ENCODE measurements at places on chromosomes 5 and 9. TPM values are rescaled to one million over a fixed set of nuclear protein-coding genes. Genes with fewer than 3 reads are reported as not detected.

The TSLP gene
- not detected for total RNA-seq

The NRG2 gene
- total RNA-seq, result 10.4 TPM

The LRRC14B gene
- total RNA-seq, result not detected

The AIF1L gene
- total RNA-seq, result 1.0 TPM

- DNase-seq, result no peak
Measured at GRCh38 chr5:138438724-138439476, at the start of gene REEP2. REEP2 (plus strand) TSS chr5:138439057; CDS start chr5:138439209, 152 bp downstream.

DNA sequence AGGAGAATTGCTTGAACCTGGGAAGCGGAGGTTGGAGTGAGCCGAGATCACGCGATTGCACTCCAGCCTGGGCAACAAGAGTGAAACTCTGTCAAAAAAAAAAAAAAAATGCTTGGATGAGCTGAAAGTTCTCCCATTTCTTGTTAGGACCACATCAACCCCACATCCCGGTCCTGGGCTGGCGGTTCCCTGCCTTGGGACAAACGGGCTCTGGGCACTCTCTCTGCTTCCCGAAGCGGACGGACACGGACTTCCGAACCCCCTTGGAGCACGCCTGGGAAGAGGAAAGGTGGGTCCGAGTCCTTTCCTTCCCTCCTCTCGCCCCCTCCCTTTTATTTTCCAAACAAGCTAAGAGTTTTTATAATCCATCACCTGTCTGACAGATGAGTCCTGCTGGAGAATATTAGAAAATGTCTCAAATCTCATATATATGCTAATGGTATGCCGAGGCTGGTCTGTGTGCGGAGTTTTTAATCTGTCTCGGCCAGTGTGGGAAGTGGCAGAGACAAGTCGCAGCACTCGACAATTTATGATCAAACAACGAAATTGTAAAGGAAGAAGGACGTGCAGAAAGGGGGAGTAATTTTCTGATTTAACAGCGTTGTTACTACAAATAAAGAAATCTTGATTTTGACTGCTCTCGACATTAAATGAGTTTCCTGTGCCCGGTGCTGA lies 257.9 kb upstream of the IRX4 start:
- no peak for DNase-seq

DNA sequence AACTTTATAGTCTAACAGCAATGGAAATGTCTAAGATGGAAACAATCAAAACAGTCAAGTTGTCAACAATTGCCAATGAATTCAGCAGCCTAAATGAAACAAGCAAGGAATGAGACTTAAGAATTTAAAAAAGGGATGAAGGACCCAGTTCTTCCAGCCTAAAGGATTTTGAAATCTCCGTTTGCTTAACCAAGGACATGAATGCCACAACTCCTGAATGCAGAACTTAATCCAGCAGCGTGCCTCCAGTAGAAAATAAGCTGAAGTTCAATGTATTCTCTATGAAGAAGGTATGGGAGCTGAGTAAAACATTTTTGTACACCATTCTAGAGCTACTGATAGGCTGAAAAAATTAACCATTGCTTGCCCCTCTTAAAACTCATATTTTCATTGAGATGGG lies 411.3 kb downstream of the ARHGEF28 start:
- no peak for DNase-seq

- no peak for DNase-seq
Measured at GRCh38 chr5:42854795-42855194, 43.1 kb upstream of the SELENOP start.

All from HT1080 (cell line).